Activated naive CD4-positive, alpha-beta T cell treated with anti-CD3 and anti-CD28 coated beads for 36 hours (primary cell): ENCODE measurements at places on chromosomes 1 and 21. TPM values are rescaled to one million over a fixed set of nuclear protein-coding genes. Genes with fewer than 3 reads are reported as not detected.

DNA sequence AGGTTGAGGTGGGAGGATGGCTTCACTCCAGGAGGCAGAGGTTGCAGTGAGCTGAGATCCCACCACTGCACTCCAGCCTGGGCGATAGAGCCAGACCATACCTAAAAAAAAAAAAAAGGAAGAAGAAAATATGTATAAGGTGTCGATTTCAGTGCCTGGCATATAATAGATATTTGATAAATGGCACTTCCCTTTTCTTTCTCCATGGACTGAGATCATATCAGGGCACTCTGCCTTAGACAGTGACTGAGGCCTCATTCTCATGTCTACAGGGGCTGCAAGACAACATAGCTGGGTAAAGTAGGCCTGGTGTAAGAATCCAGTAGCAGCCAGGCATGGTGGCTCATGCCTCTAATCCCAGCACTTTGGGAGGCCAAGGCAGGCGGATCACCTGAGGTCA is 21.2 kb downstream of the PCAT6 start:
- DNase-seq: no peak

DNA sequence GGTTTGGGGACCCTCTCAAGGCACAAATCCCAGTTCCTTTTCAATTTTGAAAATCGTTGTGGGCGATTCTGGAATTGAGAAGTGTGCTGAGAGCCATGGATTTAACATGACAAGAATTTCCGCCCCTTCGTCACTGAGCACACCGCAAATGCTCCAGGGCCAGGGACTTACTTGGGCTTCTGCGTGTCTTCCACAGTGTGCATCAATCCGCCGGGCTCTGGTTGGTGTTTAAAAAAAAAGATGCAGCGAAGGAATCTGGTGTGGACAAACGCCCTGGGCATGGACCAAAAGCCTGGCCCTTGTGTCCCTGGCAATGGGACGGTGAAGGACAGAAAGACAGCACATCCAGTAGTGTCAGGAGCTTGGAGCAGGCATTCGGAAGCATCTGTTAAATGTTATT is 696 bp upstream of the CLDN14 start:
- no peak for DNase-seq

- no peak for DNase-seq
These were observed 158.5 kb downstream of the PCBP3 start for GRCh38 chr21:45801989-45802388.

The C1QB gene
- total RNA-seq: not detected
